ENCODE measurements at places on chromosomes 4 and X.

DNA sequence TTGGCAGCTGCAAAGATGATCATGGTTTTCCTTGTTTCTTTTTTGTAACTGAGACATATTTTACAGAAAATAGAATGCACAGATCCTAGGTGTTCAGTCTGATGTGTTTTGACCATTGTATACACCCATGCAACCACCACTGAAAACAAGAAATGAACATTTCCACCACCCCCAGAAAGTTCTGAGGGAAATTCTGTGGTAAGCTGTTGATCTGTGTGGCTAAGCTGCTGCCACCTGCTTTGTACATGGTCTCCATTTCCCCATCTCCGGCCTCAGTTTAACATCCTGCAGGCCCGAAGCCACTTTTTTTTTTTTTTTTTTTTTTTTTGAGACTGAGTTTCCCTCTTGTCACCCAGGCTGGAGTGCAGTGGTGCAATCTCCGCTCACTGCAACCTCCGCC lies 65.3 kb downstream of the NYX start:
- H3K27me3 ChIP-seq = no peaks in the 10 kb centered on the region
- H3K36me3 ChIP-seq = no peaks in the 10 kb centered on the region
- H3K27ac ChIP-seq = no peak overlapping the region
- peaks cover 22% of the 10 kb centered on the region for H3K4me1 ChIP-seq
- no peak overlapping the region for H3K4me3 ChIP-seq

GRCh38 chrX:38929966-38930421 lies 128.7 kb downstream of the MID1IP1 start:
- H3K4me1 ChIP-seq = no peaks in the 10 kb centered on the region
- H3K27ac ChIP-seq = no peak overlapping the region
- no peak overlapping the region for H3K4me3 ChIP-seq
- DNase-seq = no peak

- DNase-seq = no peak
- H3K4me1 ChIP-seq = no peaks in the 10 kb centered on the region
- no peak overlapping the region for H3K27ac ChIP-seq
- peaks cover 3% of the 10 kb centered on the region for H3K36me3 ChIP-seq
Measured at GRCh38 chr4:81085291-81085690, 54.8 kb downstream of the BMP3 start.

GRCh38 chr4:1305261-1305711 lies 15.6 kb downstream of the MAEA start:
- H3K4me1 ChIP-seq = peaks cover 21% of the 10 kb centered on the region
- no peak overlapping the region for H3K4me3 ChIP-seq
- H3K27me3 ChIP-seq = no peaks in the 10 kb centered on the region
- peaks cover 10% of the 10 kb centered on the region for H3K36me3 ChIP-seq
- DNase-seq = no peak
- H3K27ac ChIP-seq = no peak overlapping the region

DNA sequence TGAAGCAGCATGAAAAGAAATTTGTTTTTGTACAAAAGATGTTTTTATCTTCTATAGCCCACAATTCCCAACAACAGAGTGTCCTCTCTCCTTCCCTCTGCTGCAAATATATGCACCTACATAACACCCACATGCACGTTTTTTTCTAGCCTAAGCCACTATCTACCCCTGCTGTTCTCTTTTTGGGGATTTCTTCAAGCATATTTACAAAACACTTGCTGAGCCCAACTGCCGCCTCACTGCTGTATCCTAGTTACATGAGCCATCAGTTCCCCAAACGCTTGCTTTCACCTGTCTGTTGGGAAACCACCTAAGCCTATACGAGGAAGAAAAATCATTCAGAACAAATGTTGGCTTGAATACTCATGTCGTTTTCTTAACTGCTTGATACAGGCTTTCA lies 127.2 kb downstream of the CHRNA9 start:
- no peak for DNase-seq
- H3K27ac ChIP-seq = no peak overlapping the region
- no peak overlapping the region for H3K4me3 ChIP-seq
- H3K36me3 ChIP-seq = no peaks in the 10 kb centered on the region
- no peaks in the 10 kb centered on the region for H3K27me3 ChIP-seq

- no peak for DNase-seq
- H3K4me1 ChIP-seq = no peaks in the 10 kb centered on the region
- no peaks in the 10 kb centered on the region for H3K36me3 ChIP-seq
- H3K27me3 ChIP-seq = no peaks in the 10 kb centered on the region
Measured at GRCh38 chrX:119158226-119158625, 30.6 kb upstream of the KIAA1210 start.

DNA sequence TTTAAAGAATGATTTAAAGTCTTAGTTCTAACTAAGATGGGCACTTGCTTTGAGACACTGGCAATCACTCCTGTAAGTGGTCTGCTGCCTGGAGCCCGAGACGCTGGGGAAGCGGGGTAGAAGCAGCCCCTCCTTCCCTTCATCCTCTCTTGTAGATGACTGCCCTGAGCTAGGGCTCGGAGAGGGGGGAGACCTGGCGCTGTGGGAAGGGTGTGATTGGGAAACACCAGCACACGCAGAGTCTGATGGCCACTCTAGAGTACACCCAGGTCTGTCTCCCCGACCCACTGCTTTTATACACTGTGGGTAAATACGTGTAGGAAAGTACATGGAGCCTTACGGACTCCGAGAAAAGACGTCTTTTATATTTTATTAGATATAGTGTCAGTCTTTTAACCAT lies 24.0 kb downstream of the LRP2BP start:
- H3K36me3 ChIP-seq = peaks cover 14% of the 10 kb centered on the region
- DNase-seq = no peak
- H3K27me3 ChIP-seq = no peaks in the 10 kb centered on the region
- no peak overlapping the region for H3K4me3 ChIP-seq
- peaks cover 14% of the 10 kb centered on the region for H3K4me1 ChIP-seq
- H3K27ac ChIP-seq = no peak overlapping the region

- H3K36me3 ChIP-seq = peaks cover 15% of the 10 kb centered on the region
- no peak overlapping the region for H3K4me3 ChIP-seq
- no peak for DNase-seq
- H3K27ac ChIP-seq = no peak overlapping the region
Measured at GRCh38 chr4:61376301-61376700, 176.2 kb downstream of the ADGRL3 start.

- no peak overlapping the region for H3K4me3 ChIP-seq
- no peak overlapping the region for H3K27ac ChIP-seq
- no peak for DNase-seq
Measured at GRCh38 chr4:174037631-174038030, 245.8 kb downstream of the FBXO8 start.

GRCh38 chr4:151668689-151669402 lies 92.0 kb downstream of the GATB start:
- H3K4me3 ChIP-seq = no peak overlapping the region
- no peak overlapping the region for H3K27ac ChIP-seq
- H3K27me3 ChIP-seq = no peaks in the 10 kb centered on the region
- H3K4me1 ChIP-seq = peaks cover 4% of the 10 kb centered on the region
- DNase-seq = no peak

DNA sequence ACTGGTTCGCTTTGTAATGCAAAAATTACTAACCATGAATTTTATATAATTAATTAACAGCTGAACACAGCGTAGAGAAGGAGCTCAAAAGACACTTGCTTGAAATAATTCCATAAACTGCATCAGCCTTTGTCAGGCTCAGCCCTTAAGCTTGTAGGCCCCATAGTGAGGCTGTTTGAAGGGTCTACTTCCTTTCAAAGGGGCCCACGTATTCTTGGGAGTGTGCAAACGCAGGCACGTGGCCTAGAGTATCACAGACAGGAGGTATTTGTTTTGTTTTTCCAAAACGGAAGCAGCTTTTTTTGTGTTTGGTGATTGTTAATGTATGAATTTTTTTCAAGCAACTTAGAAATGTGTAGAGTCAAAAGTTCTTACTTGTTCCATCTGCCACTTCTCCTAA lies 25.6 kb upstream of the EGF start:
- no peaks in the 10 kb centered on the region for H3K36me3 ChIP-seq
- peak overlapping the region; percentile 73 for H3K27ac ChIP-seq
- DNase-seq = no peak
- no peaks in the 10 kb centered on the region for H3K27me3 ChIP-seq

- no peak for DNase-seq
- H3K4me1 ChIP-seq = peaks cover 18% of the 10 kb centered on the region
- peaks cover 8% of the 10 kb centered on the region for H3K36me3 ChIP-seq
- peak overlapping the region; percentile 92 for H3K4me3 ChIP-seq
Measured at GRCh38 chr4:112284166-112284565, 1.5 kb downstream of the TIFA start.

- H3K4me3 ChIP-seq = no peak overlapping the region
- H3K27me3 ChIP-seq = no peaks in the 10 kb centered on the region
- H3K4me1 ChIP-seq = peaks cover 34% of the 10 kb centered on the region
- H3K27ac ChIP-seq = peak overlapping the region; percentile 78
- no peaks in the 10 kb centered on the region for H3K36me3 ChIP-seq
Measured at GRCh38 chr4:3416821-3417221, 24.9 kb upstream of the HGFAC start.

DNA sequence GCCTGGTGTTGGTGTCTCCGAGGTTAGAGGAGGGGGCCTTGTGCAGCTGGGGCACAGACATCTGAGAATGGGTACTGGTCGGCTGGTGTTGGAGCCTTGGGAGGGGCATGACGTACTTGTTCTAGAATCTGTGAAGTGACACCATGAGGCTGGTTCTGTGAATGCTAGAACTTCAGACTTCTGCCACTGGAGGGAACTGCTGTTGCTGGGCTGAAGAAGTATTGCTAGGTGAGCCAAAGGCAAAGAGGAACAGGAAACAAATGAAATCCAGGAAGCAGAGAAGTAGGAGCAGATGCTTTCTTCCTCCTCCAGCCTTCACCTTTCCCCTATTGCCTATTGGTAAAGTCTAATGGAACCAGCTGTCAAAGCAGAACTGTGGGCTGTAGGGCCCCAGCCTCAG lies 120.9 kb upstream of the DDIT4L start:
- no peaks in the 10 kb centered on the region for H3K36me3 ChIP-seq
- no peaks in the 10 kb centered on the region for H3K27me3 ChIP-seq
- H3K27ac ChIP-seq = no peak overlapping the region
- H3K4me1 ChIP-seq = no peaks in the 10 kb centered on the region
- H3K4me3 ChIP-seq = no peak overlapping the region
- DNase-seq = no peak

- H3K36me3 ChIP-seq = no peaks in the 10 kb centered on the region
- no peaks in the 10 kb centered on the region for H3K27me3 ChIP-seq
- peak overlapping the region; percentile 93 for H3K27ac ChIP-seq
- H3K4me1 ChIP-seq = peaks cover 54% of the 10 kb centered on the region
Measured at GRCh38 chr4:52957835-52958631, 95.9 kb downstream of the RASL11B start.

DNA sequence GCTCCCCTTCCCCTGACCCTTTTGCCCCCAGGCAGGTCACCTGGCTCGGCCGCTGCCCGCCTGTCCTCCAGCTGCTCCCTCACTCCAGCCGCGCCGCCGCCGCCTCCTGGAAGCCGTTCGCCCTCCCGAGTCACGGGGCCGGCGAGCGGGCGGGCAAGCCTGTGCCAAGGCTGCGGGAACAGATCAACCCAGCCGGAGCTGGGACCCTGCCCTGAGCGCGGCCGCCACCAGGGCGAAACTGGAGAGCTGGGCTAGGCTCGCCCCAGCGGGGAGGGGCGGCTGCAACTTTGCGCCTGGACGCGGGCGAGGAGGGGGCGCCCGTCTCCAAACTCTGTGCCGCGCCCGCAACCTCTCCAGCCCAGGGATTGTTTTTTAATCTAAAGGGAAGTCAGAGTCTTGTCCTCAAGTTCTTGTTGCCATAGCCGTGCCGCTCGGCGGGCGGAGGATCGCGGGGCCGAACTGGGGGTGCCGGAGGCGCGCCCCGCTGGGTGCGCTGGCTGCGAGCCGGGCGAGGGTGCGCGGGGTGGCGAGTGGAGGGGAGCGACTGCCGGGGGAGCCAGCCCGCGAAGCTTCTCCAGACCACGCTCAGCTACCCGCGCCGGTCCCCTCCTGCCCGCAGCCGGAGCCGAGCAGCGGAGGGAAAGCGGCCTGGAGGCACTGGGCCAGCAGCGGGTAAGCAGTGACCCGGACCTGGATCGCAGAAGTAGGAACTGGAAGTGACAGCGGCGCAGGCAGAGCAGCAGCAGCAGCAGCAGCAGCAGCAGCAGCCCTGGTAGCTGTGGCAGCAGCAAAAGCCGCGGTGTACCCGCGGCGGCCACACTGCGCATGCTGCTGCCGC lies 13.4 kb downstream of the ARHGEF6 start:
- no peaks in the 10 kb centered on the region for H3K27me3 ChIP-seq
- H3K4me3 ChIP-seq = peak overlapping the region; percentile 80
- H3K27ac ChIP-seq = no peak overlapping the region
- no peaks in the 10 kb centered on the region for H3K36me3 ChIP-seq
- DNase-seq = peak; percentile 37

GRCh38 chrX:15146515-15146914 lies 123.4 kb downstream of the ASB9 start:
- no peak overlapping the region for H3K27ac ChIP-seq
- DNase-seq = peak; percentile 37
- H3K4me3 ChIP-seq = no peak overlapping the region
- H3K27me3 ChIP-seq = no peaks in the 10 kb centered on the region

- no peak overlapping the region for H3K27ac ChIP-seq
- no peaks in the 10 kb centered on the region for H3K4me1 ChIP-seq
- no peaks in the 10 kb centered on the region for H3K36me3 ChIP-seq
- no peak for DNase-seq
- H3K27me3 ChIP-seq = peaks cover 49% of the 10 kb centered on the region
- H3K4me3 ChIP-seq = no peak overlapping the region
Measured at GRCh38 chr4:8910822-8911315, 39.2 kb upstream of the HMX1 start.

DNA sequence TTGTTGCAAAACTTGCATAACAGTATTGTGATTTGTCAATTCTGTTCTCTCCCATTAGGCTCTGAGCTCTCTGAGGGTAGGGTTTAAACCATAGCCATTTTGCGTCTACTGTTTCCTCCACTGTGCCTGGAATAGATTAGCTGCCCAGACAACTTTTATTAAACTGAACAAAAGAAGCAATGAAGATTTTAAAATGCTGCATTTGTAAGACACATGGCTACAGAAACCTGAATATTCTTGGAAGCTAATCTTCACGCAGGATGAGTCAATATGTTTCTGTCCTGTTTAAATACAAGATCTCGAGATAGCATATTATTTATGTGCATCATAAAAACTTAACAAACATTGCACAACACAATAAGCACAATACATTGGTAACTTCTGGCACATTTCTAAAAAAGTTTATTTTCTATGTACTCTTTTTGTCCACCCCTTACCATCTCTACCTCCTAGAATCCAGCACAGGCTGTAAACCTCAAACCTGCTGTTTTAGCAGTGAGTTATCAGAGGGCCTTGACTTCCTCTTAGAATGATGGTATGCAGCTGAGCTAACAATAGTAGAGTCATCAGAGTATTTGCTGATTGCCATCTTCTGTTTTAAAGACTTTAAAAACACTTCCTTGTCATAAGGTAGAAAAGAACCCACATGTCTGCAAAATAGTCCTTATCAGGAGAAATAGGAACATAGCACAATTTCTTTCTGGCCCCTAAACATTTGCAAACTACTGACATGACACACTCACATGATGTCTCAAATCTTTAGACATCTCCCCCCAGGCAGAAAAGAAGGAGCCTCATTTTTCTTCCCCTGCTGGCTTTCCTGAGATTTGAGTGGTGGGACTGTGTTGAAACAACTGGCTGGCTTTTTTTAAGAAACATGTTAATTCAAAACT lies 10.6 kb upstream of the CCNG2 start:
- H3K27me3 ChIP-seq = no peaks in the 10 kb centered on the region

All from neural crest cell (in vitro differentiated cells).